Hematopoietic multipotent progenitor cell treated with erythropoietin and hydrocortisone succinate and interleukin-3 and kit ligand, for 15 days (in vitro differentiated cells): ENCODE measurements at places on chromosomes 12 and 14.

DNA sequence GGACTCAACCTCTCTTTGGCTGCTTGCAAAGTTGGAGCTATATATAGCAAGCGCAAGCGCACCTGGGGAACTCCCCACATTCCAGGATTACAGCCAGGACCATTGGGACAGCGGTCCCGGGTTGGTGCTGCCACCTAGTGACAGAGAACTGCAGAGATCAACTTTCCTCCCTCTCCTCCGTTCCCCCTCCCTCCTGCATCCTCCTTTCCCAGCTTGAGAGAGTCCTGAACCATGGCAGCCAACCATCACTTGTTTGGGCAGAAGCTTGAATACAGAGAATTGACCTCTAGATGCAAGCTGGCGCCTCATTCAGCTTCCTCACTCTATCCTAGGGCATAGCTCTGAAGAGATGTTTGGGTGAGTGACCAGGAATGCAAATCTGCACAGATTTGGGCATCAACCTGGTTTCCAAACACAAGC lies 17.4 kb upstream of the FLVCR2 start:
- DNase-seq, result peak; percentile 30

GRCh38 chr12:108069651-108070165 lies 59.4 kb upstream of the WSCD2 start:
- DNase-seq, result no peak

DNA sequence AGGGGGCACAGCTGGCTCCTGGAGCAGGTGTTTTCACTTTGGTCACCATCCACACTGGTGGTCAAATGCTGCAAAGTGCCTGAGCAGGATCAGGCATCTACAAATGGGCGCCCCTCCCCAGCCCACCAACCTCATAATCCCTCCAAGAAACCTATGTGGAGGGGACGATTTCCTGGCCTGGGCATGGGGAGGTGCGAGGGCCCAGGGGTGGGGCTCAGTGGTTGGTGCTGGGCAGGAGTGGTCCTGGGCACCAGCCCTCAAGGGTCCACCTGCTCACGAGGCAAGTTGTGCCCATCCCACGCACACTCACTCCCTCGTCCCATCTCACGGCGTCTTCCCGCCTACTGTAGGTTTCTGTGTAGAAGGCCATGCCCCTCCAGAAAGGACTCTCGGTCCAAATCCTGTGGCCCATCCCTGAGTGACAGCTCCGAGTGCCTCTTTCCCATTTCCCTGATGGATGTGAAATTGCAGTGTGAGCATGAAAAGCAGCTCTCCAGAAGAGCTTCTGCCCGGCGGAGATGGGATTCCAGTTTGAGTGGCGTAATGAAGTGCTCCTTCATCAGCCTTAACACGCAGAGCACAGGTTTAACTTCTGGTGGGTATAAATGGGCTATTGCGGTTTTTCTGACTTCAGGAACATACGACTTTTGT lies 36.9 kb downstream of the SLC15A4 start:
- DNase-seq, result no peak

GRCh38 chr14:93855737-93856136 lies 67.5 kb upstream of the PRIMA1 start:
- DNase-seq, result no peak

GRCh38 chr14:87397499-87397898 lies 595.5 kb downstream of the GALC start:
- DNase-seq, result no peak

GRCh38 chr12:28578833-28579252 lies 388.6 kb downstream of the CCDC91 start:
- no peak for DNase-seq

DNA sequence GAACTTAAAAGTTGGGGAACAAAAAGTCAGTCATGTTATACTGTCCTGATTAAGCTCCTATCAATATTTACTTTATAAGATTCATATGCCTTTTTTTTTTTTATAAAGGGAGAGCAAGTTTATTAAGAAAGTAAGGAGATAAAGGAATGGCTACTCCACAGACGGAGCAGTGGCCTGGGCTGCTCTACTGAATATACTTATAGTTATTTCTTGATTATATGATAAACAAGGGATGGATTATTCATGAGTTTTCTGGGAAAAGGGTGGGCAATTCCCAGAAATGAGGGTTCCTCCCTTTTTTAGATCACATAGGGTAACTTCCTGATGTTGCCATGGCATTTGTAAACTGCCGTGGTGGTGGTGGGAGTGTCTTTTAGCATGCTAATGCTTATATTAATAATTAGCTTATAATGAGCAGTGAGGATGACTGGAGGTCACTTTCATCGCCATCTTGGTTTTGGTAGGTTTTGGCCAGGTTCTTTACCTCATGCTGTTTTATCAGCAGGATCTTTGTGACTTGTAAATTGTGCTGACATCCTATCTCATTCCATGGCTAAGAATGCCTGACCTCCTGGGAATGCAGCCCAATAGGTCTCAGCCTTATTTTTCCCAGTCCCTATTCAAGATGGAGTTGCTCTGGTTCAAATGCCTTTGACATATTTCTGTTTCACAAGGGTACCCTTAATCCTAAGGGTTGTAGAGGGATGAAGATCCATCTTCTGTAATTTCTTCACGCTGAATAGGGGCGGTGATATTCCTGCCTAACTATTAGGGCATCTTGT lies 73.9 kb downstream of the OTOGL start:
- DNase-seq, result no peak

GRCh38 chr14:71720978-71721624 lies 211.1 kb upstream of the RGS6 start:
- peak; percentile 39 for DNase-seq

DNA sequence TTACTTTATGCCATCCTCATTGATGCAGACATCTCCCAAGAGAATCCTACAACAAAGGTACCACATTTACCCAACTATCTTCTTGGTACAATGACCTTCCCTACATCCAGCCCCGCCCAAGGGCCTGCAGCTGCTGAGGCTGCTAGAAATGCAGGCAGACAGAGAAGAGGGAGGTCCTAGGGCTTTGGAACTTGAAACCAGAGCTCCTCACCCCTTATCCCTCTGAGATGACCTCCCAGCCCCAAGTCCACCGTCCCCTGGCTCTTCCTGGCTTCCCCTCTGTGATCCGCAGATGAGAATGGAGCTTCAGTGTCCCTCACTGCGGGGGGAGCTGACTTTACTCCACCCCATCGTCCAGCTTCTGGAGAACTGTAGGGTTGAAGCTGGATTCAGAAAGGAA lies 1.6 kb upstream of the TNFRSF1A start:
- no peak for DNase-seq

DNA sequence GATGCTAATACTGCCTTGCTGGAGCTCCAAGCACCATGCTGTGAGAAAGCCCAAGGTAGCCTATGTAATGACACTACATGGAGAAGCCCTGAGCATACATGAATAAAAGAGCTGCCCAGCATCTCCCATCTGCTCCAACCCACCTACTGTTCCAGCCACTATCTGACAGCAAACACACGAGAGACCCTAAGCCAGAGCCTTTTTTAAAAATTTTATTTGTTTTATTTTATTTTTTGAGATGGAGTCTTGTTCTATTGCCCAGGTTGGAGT lies 95.2 kb upstream of the PRICKLE1 start:
- DNase-seq, result no peak

DNA sequence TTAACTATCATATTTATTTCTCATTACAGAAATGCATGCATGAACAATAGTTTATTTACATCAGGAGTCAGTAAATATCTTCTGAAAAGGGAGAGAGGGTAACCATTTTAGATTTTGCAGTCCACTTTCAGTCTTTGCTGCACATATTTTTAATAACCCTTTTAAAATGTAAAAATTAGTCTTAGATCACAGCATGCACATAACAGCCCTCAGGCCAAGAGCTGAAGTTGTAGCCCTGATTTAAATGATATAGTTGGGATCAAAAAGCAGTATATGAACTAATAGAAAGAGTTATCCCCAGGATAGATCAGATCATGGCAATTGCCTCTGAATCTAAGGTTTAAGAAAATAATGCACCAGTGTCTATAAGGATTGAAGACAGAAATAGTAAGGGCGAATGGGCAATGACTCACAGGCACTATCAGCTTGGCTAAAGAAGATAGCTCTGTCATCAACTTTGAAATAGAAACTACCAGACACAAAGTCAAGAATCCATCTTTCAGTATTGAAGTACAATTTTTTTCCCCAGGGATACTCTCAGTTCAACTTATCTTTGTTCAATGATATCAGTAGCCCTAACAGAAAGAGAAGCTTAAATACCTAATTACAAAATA lies 13.1 kb upstream of the CLEC7A start:
- DNase-seq, result no peak

DNA sequence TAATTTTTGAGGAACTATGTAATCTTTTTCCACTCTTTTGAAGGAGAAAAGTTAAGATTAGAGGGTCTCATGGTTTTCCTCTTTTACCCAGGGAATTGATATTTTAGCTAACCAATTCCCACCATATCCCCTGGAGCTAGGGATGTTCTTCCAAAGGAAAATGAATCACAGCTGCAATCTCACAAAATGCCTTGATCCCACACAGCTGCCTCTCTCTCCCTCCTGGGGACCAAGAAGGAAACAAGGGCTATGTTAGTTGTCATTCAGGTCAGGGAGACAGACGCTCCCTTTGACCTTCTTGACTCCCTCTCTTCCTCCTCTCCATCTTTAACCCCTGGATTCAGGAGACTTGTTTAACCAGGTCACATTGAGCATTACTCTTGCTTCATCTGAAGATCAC lies 9.5 kb downstream of the DCN start:
- no peak for DNase-seq

DNA sequence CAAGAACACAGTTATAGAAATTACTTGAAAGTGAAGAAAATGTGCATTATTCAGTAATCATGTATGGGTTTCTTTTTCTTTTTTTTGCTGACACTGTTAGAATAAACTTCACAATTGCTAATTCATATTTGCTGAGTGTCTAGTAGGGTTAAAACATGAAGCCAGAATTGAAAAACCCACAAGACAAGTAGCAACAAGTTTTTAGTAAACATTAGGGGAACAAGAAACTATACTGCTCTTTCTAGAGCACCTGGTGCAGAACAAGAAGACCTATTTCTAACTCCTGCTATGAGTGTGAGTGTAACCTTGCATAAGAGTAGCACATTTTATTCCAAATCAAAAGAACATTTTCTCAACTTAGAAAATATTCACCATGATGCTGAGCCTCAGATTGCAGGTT lies 83.2 kb downstream of the ITPR2 start:
- no peak for DNase-seq

DNA sequence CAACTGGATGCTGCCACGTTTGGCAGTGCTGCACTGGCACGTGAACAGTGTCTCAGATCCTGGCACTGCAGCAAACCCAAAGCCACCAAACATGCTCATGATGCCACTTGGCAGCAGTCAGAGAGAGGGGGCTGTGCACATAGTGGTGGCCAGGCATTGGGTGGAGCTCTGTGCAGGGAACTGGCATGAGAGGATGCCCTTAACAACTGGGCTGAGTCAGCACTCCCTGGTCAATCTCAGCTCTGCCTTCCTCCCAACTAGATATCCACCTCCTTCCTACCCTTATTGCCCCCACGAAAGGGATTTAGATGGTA lies 37.0 kb downstream of the ZFHX2 start:
- no peak for DNase-seq

- DNase-seq, result no peak
Measured at GRCh38 chr12:91256411-91256810, 73.8 kb upstream of the DCN start.

GRCh38 chr12:77841521-77841920 lies 10.8 kb downstream of the NAV3 start:
- DNase-seq, result no peak

GRCh38 chr12:81255456-81255855 lies 177.6 kb downstream of the ACSS3 start:
- DNase-seq, result no peak
